Activated CD8-positive, alpha-beta memory T cell treated with anti-CD3 and anti-CD28 coated beads for 48 hours (primary cell): ENCODE measurements at places on chromosomes 3 and 15.

DNA sequence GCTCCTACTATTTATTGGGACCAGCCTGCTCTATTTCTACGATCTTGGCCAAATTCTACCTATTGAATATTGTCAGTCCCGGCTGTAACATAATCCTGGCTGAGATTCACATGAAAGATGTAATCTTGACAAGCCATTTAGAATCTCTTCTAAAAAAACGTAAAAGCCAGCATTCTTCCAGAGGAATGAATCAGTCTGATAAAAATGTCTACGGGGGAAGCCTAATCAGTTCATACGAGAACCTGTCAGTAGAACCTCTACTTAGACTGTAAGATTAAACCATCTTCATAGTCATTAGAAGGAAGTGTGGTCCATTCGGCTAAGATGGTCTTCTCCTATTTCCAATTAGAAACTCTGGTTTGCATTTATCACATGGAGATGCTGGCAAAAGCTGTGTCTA lies 147.2 kb upstream of the WNT5A start:
- DNase-seq: no peak

DNA sequence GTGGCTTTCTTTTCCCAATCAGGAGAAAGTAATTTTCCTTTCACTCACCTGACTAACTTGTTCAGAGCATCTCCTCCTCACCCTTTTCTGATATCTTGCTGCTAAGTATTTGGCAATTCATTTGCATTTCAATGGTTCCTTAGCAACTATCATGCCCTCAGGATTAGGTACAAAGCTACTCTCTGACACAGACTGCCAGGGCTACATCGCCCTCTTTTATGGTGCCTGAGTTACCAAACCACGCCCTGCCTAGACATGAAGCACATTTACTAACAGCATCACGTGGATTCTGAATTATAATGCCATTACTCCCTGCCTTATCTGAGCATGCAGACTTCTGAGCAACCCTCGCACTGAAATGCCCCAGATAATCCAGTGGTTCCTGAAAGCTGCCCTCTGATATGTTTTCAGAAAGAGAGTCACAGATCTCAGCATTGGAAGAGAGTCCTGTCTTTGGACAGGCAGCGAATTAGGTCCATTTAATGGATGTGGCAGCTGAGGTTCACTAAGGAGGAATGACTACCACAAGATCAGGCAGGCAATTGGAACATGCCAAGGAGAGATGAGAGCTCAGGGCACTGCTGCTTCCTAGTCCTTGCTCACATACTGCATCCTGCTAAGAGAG lies 14.5 kb downstream of the EPHB1 start:
- DNase-seq: no peak

GRCh38 chr3:70075101-70075500 lies 75.6 kb downstream of the SAMMSON start:
- DNase-seq: no peak

DNA sequence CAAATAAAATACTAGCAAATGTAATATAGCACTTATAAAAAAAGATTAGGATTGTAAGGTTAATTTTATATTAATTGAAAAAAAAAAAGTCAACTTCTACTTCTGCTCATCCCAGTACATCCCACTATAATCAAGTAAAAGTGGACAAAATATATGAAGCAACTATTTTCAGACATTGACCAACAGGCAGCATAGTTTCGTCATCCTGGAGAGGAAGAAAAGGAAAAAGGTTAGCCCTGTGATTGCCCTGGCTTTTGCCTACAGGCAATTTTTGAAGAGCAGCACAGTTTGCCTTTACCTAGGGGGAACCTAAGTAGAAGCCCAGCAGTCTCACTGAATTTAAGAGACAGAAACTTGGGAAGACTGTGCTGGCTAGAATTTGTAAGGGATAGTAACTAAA lies 52.2 kb upstream of the ACTC1 start:
- no peak for DNase-seq

DNA sequence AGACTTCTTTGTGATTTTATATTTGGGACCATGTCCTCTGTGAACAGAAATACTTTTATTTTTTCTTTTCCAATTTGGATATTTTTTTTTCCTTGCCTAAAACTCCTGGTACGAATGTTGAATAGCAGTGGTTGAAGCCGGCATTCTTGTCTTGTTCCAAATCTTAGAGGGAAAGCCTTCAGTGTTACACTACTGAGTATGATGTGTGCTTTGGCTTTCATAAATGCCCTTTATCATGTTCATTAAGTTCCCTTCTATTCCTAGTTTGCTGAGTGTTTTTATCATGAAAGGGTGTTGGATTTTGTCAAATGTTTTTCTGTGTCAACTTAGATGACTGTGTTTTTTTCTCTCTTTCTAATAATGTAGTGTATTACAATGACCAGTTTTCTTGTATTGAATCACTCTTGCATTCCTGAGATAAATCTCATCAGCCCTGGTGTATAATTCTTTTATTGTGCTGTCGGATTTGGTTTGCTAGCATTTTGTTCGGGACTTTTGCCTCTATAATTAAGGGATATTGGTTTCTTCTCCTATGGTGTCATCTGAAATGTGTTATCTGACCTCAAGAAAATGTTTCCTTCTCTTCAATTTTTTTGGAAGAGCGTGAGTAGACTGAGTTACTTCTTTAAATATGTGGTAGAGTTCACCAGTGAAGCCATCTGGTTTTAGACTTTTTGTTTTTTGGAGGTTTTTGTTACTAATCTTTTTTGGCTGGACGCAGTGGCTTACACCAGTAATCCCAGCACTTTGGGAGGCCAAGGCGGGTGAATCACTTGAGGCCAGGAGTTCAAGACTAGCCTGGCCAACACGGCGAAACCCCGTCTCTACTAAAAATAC lies 33.3 kb downstream of the MAP1A start:
- no peak for DNase-seq

DNA sequence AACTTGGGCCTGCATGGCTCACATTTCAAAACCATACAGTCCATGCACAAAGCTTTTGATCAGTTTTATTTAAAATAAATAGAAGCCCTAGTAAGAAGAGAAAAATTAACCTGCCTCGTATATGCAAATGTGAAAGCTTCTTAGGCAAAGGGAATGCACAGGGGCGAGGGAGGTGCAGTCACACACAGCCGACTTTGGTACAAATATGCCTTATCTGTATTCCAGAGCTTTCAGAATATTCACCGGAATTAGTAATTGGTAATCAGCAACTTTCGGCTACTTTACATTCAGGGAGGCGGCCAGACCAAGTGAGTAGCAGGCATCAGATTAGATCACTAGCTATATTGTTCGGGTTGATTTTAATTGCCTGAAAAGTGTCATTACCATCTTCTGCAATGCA lies 7.5 kb downstream of the CNTN3 start:
- DNase-seq: no peak

DNA sequence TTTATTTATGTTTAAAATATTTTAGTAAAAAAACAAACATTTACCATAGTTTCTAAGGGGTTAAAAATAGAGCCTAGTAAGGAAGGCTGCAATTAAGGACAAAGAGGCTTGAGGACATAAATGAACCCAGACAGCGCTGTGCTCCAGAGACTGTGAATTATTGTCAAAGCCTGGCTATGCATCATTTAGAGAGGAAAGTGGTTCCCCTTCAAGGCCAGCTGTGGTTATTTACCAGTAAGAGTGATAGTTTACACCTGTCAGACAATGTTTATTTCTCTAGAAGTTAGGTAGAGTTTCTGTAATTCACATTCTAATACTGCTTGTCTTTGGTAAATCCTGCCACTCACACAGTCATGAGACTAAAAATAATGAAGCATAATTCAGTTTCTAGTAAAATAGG lies 32.4 kb upstream of the PIK3R4 start:
- no peak for DNase-seq

DNA sequence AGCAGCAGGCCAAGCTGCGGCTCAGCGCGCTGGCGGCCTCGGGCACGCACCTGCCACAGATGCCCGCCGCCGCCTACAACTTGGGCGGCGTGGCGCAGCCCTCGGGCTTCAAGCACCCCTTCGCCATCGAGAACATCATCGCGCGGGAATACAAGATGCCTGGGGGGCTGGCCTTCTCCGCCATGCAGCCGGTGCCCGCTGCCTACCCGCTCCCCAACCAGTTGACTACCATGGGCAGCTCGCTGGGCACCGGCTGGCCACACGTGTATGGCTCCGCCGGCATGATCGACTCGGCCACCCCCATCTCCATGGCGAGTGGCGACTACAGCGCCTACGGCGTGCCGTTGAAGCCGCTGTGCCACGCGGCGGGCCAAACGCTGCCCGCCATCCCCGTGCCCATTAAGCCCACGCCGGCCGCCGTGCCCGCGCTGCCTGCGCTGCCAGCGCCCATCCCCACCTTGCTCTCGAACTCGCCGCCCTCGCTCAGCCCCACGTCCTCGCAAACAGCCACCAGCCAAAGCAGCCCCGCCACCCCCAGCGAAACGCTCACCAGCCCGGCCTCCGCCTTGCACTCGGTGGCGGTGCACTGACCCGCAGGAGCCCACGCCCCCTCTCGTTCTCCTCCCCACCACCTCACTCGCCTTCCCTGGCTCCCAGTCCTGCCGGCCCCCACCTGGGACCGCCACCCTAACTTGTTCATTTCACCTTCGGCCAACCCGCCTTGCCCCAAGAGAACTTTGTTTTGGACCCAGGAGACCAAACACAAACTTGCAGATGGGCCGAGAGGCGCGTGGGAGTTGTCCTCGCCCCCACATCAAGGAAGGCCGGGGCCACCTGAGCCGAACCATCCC lies 1.5 kb downstream of the FOXB1 start:
- DNase-seq: no peak

DNA sequence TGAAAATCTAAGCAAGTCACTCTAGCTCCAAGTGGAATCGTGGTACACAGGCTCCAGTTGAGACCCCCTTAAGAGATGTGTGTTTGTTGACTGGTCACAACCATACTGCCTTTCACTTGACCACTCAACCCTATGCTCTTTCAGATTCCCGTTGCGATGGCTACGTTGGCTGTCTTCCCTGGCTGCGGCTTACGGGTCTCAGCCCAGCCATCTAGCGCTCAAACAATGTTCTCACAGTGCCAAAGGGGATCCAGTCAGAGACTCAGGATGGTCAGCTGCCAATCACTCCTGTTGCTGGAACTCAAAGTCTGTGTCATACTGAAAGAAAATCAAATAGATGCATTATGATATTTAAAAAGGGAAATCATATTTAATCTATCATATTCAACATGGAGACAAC lies 237.6 kb downstream of the ITPR1 start:
- DNase-seq: no peak

DNA sequence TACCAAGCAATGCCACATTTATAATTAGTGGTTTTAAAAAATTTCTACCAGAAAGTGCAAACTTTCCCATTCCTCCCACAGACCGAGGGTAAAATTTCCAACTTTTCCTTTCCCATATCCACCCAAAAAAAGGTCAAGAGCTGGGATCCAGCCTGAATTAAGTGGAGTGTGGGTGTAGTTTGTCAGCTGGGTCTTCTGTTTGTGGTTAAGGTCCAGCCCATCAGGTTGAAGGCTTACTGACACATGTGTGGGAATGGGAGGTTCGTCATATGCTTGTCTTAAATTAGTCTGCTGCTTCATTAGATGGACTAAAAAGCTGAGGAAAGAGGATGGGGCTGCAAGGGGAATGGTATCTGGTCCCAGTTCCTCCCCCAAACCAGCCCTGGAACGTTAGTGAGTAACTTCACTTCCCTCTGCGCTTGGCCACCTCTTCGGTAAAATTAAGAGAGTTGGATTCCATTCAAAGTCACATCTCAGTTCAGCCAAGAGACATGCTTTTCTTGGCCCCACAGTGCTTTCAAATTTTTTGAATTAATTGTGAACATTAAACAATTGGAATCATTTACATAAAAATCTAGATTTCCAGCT lies 59.0 kb upstream of the PLCL2 start:
- no peak for DNase-seq

GRCh38 chr3:123795471-123796251 lies 88.5 kb downstream of the MYLK start:
- no peak for DNase-seq

DNA sequence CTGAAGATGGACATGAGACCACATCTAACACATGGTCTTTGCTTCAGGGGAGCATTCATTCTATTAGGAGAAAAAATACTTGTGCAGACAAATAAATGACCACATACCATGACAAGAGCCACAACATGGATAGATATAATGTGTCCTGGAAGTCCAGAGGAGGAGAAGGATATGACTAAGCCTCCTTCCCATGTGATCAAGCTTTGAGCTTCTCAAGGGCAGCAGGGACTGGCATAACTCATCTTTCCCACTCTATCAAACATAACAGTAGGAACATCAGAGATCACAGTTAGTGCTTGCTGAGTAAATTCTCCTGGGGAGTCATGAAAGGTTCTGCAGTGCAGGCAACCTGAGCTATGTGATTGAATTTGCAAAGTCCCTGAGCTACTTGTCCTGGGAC lies 86.0 kb upstream of the LPP start:
- no peak for DNase-seq

GRCh38 chr15:31271224-31271635 lies 55.4 kb upstream of the KLF13 start:
- DNase-seq: no peak

GRCh38 chr3:8778475-8778874 lies 9.1 kb upstream of the OXTR start:
- DNase-seq: no peak

DNA sequence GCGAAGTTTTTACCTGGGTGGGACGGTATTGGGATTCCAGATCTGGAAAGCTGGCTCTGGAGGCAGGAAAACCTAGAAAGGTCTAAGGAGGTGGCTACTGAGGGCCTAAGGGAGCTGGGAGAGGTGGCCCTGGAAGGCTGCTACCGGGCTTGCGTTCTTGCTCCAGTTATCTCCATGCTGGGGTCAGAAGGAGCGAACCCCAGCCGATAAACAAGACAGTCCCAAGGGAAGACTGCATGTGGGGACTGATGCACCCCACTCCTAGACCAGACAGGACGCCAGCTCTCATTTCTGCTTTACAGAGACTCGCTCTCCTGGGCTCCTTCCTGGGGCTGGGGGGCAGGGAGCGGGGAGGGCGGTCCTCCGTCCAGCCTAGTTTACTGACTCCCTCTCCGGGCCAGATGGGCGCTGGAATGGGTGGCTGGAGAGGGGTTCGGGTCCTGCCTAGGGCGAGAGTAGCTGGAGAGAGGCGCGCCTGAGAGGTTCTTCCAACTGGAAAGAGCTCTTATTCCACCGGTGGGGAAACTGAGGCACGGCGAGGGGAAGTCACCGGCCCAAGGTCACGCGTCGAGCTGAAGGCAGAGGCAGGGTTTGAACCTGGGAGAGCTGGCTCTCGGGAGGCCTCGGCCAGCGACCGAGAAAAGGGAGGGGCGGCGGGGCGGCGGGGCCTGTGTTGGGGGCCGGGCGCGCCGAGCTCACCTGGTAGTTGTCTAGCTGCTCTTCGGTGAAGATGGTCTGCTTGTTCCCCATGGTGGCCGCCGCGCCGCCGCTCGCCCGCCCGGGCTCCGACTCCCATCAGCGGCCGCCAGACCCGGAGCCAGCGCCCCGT lies 565 bp downstream of the CIB2 start:
- no peak for DNase-seq
